ENCODE measurements at places on chromosomes 4 and X.

- DNase-seq, result no peak
These were observed 290.2 kb downstream of the ZNF674 start for GRCh38 chrX:46255046-46255445.

- no peak for DNase-seq
These were observed 130.6 kb downstream of the UGT8 start for GRCh38 chr4:114729068-114729738.

- DNase-seq, result peak; percentile 71
These were observed 62.9 kb downstream of the ANAPC4 start for GRCh38 chr4:25439918-25440477.

- no peak for DNase-seq
These were observed 327.5 kb upstream of the FGF16 start for GRCh38 chrX:77119706-77120105.

DNA sequence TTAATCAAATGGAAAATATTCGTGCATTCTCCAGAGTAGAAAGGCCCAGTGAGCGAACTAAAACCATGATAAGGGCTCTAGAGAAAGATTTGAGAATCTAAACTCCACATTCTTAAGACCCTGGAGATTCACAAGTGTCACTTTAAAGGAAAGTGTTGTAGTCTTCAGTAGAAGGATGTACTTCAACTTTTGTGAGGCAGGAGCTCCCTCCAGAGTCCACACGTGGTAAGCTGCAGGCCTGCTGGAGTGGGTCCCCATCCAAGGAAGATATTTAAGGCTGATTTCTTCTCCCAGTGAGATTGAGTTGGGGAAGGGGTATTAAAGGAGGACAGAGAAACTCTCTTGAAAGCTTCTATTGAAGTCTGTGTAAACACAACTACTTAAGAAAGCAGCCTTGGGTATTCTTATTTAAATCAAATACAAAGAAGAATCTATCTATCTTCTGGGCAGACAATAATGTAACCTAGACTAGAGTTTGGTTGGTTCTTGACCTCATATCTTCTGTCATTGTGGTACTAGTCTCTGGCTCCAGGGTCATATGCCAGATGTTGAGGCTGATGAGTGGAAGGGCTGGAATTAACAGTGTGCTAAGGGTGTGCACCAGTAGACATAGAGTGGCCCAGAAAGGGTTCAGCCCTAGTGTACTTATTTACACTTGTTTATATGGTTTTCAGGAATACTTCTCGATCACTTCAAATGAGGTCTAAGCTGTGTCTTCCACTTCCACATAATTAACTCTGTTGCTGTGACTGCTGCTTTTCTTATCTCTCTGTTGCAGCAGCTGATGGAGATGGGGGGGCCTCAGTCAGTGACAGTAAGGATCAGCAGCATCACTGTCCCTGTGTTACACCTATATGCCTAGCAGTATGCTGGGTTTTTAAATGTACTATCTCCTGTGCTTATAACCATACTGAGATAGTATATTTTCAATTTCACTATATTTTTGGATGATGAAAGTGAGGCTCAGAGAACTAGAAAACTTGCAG lies 76.1 kb downstream of the HMGB2 start:
- DNase-seq, result peak; percentile 74

DNA sequence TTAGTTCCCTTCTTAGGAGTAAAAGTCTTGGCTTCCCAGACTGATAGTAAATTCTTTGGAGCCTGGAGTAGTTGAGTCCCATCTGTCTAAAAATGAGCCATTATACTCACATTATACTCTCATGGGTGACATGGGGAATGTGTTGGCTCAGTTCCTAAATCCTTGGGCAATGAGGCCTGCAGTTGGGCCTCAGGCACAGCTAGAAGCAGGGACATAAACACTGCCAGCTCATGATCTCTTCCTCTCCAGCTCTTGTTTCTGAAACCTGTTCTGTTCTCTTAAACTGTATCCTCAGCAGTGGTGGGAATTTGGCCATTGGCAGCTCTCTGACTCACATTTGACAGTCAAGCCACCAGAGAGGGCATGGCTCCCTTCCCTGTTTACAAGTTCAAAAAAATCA lies 212.5 kb downstream of the SPATA18 start:
- DNase-seq, result no peak

- DNase-seq, result peak; percentile 63
These were observed 6.4 kb downstream of the PITX2 start for GRCh38 chr4:110616238-110617074.

DNA sequence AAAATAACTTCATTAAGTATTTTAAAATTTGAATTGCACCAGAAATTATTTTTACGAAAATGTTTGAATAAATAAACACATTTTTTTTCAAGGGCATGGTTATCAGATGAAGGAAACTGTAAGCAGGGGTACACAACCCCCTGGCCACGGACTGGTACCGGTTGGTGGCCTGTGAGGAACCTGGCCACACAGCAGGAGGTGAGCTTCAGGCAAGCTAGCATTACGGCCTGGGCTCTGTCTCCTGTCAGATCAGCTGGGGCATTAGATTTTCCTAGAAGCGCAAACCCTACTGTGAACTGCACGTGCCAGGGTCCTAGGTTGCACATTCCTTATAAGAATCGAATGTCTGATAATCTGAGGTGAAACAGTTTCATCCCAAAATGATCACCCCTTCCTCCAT lies 1499.7 kb upstream of the AGA start:
- no peak for DNase-seq

- DNase-seq, result no peak
These were observed 33.5 kb upstream of the ASMTL start for GRCh38 chrX:1486177-1486576.

- DNase-seq, result no peak
These were observed 23.0 kb upstream of the CCDC149 start for GRCh38 chr4:24935856-24936255.

DNA sequence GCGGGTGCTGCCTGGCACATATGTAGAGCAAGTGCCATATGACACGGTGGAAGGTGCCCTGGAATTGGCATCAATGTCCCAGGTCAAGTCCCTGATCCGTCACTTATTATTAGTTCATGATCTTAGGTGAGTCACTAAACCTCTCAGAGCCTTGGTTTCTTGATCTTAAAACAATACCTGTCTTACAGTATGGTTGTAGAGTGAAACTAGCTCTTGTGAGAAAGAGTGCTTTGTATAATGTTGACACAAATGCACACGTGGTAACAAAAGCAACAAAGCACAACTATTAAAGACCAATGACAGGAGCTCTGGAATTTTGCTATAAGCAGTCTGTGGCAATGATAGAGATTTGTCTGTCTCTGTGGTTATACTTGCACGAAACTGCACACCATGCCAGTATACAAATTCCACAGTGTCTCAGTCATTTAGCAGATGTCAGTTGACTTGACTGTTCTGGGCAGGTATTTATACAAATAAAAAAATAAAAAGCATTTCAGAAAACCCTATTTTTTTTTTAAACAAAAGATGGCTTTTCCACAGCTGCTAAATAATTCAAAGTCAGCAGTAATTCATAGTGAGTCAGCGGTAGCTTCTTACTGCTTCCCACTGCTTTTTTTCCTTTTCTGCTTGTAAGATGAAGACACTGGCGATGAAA lies 19.7 kb upstream of the ACSL1 start:
- peak; percentile 58 for DNase-seq

DNA sequence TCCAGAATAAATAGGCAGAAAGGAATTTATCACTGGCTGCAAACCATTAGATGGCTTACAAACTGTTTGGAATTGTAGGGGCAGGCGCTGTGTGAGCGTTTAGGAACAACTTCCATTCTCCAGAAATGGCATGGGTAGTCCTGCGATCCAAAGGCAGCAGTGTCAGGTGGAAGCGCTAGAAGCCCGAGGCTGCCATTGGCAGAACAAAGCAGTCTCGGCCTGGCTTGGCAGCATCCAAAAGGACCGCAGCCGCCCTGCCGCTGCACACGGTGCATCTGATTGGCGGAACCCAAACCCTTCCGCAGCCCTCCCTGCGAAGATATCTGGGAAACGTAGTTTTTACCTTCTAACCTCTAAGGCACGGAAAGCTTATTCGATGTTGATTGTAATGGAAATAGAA lies 23.6 kb upstream of the YTHDC1 start:
- peak; percentile 83 for DNase-seq

DNA sequence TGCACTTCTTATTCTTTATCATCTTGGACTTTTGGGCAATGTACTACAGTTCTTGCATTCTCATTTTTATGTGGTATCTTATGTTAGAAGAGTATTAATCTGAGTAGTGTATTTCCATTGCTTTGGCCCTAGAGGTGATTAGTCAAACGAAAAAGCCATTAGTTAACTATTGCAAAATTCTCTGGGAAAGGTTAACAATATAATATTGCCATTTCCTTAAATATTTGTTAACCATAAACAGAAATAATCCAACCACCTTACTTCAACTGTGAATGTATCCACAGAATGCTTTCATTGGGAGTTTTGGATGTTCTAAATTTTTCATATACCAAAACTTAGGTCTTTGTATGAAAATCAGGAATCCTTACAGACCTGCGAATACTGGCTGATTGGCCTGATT lies 294.6 kb upstream of the UGT8 start:
- DNase-seq, result no peak

- DNase-seq, result no peak
These were observed 494.3 kb downstream of the IL15 start for GRCh38 chr4:142130666-142131065.

- no peak for DNase-seq
These were observed 37.7 kb upstream of the ENPP6 start for GRCh38 chr4:184255361-184255760.

Data from astrocyte of the spinal cord (primary cell).